ENCODE measurements at places on chromosomes 12 and 14.

GRCh38 chr12:102067574-102068258 is 5.9 kb upstream of the WASHC3 start:
- DNase-seq: no peak

- DNase-seq: no peak
Observed at GRCh38 chr14:88198446-88198845, 124.6 kb downstream of the KCNK10 start.

DNA sequence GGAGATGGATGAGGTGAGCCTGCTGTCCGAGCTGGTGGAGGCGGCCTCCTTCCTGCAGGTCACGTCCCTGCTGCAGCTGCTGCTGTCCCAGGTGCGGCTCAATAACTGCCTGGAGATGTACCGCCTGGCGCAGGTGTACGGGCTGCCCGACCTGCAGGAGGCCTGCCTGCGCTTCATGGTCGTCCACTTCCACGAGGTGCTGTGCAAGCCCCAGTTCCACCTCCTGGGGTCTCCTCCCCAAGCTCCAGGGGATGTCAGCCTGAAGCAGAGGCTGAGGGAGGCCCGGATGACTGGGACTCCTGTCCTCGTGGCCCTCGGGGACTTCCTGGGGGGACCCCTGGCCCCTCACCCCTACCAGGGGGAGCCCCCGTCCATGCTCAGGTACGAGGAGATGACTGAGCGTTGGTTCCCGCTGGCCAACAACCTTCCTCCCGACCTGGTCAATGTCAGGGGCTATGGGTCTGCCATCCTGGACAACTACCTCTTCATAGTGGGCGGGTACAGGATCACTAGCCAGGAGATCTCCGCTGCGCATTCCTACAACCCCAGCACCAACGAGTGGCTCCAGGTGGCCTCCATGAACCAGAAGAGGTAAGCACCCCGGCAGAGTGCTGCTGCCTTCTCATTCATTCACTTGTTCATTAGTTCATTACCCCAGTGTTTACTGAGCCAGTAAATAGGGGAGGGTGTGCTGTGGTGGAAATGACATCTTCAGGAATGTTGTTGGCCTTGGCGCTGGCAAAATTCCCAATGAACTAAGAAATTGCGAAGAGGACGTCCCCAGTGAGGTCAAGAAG is 774 bp upstream of the MANSC4 start:
- DNase-seq: peak; percentile 9

- DNase-seq: no peak
Observed at GRCh38 chr14:91568626-91569025, 58.5 kb upstream of the PPP4R3A start.

- no peak for DNase-seq
Observed at GRCh38 chr12:104641862-104642261, 185.1 kb downstream of the CHST11 start.

Data from T follicular helper cell (primary cell).